ENCODE measurements at places on chromosomes 1 and 21.
A peak's percentile ranks its signal among the peaks of the same experiment; 100 is the strongest.

DNA sequence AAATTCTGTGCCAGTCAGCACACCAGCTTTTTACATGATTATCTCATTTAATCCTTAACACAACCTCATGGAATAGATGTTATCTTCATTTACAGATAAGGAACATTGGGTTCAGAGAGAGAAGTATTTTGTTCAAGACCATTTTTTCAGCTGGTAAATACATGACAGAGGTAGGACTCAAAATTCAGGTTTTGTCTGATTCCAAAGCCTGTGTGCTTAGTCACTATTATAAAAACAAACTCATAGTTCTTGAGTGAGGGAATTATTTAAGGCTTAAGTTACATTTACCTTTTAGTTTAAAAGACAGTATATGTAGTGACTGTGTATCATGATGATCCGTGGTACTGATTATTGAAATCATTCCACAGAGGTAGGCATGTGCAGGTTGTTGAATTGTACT is 125.2 kb downstream of the MAGI3 start:
- DNase-seq = no peak

DNA sequence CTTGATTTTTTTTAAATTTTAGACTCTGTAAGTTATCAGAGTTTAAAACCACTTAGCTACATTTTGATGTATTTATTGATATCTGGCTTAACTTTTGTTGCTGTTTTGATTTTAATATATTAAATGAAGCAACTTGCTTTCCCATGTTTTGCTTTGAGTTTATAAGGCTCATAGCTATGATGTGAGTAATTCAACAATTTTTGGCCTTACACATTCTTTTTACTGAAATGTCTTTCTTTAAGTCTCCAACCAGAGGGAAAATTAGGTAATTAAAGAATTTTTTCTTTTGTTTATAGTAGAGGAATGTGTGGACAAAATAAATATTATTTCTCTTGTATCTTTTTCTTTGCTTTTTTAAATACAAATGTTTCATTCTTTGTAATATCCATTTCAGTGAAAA is 258.3 kb upstream of the ADAMTS5 start:
- no peak for DNase-seq

GRCh38 chr21:36535618-36536241 is 55.8 kb upstream of the CLDN14 start:
- DNase-seq = no peak

- peak; percentile 25 for DNase-seq
Observed at GRCh38 chr1:175317309-175317708, 124.7 kb upstream of the KIAA0040 start.

- DNase-seq = no peak
Observed at GRCh38 chr21:43025636-43026180, 49.9 kb downstream of the CBS start.

GRCh38 chr1:170009551-170009950 is 64.9 kb downstream of the KIFAP3 start:
- no peak for DNase-seq

GRCh38 chr1:219534991-219535390 is 77.9 kb downstream of the ZC3H11B start:
- DNase-seq = no peak

Measured in stimulated activated CD4-positive, alpha-beta T cell treated with anti-CD3 and anti-CD28 coated beads, Interleukin-15, amount 100 ng/mL, for 24 hours (primary cell).